Bronchial epithelial cell (primary cell): ENCODE measurements at places on chromosomes 3 and 15.

DNA sequence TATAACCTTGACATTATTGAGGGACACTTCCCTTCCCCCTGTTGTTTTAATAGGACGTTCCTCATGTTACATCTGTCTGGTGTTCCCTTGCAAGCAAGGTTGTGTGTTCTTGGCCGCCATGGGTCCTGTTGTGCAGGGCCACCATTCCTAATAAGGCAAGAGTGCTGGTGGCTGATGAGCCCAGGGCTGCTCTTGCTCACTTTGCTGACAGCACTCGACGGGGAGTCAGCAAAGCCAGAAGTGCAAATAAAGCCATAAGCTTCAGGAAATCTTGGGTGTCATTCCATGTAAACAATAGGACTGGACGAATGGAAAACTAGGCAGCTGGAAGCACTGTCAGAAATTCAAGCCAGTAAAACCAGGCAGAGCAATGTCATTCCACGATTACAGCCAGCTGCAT, 75.8 kb downstream of the SQOR start:
- DNase-seq, result no peak

- DNase-seq, result peak; percentile 50
Observed at GRCh38 chr3:101813817-101814440, 34.9 kb downstream of the NXPE3 start.

DNA sequence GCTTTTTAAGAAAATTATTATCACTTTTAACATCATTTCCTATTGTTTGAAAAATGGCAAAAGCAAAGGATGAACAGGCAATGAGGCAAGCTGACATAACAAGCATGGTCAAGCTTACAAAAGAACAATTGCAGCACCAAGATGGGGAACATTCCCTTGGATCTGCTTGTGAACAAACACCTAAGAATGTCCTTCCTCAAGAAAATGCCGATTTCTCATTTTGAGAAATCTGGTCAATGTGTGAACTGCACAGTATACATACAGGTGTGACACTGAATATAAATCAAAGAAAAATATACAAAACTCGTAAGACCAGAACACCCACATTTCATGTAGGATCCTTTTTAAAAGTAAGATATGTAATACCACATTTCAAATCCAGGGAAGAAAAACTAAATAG, 58.9 kb downstream of the LRRFIP2 start:
- DNase-seq, result peak; percentile 67

DNA sequence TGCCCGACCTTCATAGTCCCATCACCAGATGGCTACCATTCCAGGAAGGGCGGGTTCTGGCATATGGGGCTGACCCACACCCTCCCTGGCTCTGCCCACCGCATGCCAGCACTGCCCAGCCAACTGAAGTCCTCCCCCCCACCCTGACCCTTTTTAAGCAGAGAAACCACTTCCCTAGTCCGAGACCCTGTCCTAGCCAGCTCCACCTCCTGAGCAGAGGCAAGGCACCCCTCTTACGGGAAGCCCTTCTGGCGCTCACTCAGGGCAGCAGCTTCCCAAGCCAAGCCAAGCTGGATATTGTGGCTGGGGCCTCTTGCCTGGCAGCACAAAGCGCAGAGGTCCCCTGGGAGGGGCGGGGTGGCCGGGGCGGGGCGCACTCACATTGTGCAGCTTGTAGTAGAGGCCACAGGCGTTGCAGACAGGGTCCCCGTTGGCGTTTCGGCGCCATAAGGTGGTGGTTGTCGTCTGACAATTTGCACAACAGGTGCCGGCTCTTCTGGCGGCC, 11.5 kb downstream of the GATA2 start:
- DNase-seq, result no peak

GRCh38 chr3:34675383-34676120, 877.1 kb downstream of the PDCD6IP start:
- DNase-seq, result peak; percentile 33

- DNase-seq, result peak; percentile 79
Observed at GRCh38 chr15:78065284-78065872, 12.1 kb downstream of the TBC1D2B start.

GRCh38 chr15:71627604-71628003, 182.8 kb upstream of the NR2E3 start:
- DNase-seq, result no peak

- no peak for DNase-seq
Observed at GRCh38 chr3:15391007-15391406, 36.3 kb downstream of the METTL6 start.

- DNase-seq, result no peak
Observed at GRCh38 chr15:59876140-59876539, 128.0 kb upstream of the FOXB1 start.

DNA sequence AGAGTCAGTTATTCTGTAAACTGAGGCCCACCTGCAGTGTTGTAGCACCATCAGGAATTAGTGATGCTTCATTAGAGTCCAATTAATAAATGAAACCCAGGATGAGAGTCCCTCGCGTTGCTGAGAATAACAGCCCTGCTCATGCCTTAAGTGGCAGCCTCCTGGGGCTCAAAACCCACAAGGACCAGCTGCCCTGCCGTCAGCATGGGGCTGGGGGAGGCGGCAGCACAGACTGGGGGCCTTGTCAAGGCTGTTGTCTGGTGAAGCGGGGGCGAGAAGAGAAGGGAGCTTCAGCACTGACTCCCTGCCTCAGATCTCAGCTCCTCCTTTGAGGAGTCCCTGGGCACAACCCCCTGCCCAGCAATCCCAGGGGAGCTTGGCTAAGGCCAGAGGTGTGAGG, 21.0 kb downstream of the CCDC33 start:
- no peak for DNase-seq

GRCh38 chr3:89586256-89586655, 478.8 kb downstream of the EPHA3 start:
- DNase-seq, result no peak

DNA sequence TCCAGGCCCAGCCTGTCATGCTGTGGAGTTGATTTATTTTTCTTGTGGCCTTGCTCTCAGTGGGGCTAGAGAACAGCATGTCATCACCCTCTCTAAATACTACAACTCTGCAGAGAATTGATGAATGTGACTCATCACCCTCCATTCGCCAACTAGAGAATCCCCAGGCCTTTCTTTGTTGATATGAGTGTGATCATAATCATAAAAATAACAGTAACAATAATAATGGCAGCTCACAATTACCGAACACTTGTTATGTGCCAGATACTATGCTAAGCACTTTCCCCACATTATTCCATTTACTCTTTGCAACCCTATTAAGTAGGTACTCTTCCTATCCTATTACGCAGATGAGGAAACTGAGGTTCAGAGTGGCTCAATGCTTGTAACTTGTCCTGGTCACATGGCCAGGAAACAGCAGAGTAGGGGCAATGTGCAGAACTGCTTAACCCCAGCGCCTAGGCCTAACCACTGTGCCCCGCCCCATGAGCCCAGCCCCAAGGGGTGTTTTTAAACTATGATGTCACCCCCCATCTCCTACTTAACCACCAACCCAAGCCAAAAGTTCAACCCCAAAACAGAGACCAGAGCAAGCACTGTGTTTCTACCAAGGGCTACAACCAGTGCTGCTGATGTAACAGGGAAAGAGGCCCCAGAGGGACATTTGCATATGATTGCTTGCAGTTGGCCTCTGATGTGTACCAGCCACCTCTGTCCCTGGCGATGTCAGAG, 104.5 kb downstream of the ADCY5 start:
- no peak for DNase-seq

DNA sequence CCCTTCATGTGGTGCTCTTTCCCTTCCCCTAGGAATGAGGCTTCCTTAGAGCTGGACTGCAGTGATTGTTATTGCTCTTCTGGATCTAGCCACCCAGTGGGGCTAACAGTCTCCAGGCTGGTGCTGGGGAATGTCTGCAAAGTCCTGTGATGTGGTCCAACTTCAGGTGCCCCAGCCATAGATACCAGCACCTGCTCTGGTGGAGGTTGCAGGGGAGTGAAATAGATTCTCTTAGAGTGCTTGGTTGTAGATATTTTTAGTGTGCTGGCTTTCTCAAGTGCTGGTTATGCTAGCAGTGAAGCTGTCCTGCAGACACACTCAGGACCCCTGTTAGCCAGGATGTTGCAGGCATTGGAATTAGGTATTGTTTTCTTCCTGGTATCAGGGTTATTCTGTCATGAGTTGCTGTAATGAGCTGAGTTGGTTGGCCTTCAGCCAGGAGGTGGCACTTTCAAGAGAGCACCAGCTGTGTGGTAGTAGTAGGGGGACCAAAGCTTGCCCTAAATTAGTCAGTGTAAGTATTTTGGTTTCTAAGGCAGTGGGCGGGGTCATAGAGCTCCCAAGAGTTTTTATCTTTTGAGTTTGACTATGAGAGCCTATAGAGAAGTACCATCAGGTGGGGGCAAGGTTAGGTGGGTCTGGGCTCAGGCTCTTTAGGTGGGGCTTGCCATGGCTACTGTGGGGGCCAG, 317.5 kb upstream of the SGO1 start:
- DNase-seq, result no peak

DNA sequence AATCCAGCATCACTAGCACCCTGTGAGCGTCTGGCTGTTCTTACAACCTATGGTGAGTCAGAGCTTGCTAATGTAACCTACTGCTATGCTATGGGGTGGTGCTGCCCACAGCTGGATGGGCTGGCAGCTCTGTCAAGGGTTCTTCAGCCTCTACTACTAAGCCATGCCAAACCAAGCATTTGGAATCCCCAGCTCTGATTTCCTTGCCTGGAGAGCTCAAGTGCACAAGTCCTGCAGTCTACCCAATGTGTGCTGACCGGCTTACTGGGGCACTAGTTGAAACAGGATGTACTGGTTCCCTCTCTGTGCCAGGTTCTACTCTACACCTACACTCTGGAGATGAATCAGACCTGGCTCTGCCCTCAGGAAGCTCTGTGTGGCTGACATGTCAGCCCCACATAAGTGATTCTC, 4.2 kb downstream of the TEX264 start:
- DNase-seq, result peak; percentile 90

GRCh38 chr15:99137111-99137546, 32.2 kb downstream of the SYNM start:
- no peak for DNase-seq

DNA sequence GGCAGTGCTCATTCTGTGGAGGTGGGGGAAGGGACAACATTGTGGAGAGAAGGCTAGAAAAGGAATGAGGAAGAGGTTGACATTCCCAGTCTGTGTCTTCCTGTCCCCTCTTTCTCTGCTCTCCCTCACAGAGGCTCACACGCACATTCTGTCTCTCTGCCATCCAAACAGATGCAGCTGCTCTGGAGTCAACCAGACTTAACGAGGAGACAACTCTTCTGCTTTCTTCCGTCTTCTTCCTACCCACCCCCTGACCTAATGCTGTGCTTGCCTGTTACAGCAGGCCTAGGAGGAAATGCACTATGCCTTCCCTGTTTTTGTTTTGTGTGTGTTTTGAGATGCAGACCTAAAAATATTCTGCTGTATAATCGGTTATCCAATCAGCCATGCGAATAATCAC, 121.9 kb downstream of the CACNA1D start:
- no peak for DNase-seq

DNA sequence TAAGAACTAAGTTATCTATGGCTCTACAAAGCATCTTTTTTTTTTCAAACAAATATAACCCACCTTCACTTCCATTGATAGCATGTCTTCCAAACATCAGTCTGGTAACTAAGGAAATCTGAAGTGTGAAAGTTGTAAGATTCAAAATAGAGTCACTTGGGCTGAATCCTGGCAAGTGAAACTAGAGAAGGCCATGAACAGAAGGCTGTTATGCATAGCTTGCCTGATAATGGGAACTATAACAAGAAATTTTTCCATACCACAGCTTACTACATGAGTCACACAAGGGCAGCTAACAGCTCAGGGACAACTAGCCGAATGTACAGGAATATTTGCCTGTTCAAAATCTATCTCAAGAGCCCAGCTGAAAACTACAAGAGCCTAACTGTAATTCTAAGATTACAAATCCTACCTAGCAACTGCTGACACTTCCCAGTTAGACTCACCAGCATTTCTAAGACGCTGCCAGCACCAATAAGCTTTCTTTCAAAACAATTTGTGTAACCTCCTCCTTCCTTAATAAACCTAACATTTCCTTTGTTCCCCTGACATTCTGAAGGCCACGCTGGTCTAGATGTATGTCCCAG, 1066.5 kb downstream of the PLOD2 start:
- DNase-seq, result peak; percentile 67

- no peak for DNase-seq
Observed at GRCh38 chr15:92616621-92617548, 38.7 kb downstream of the FAM174B start.

DNA sequence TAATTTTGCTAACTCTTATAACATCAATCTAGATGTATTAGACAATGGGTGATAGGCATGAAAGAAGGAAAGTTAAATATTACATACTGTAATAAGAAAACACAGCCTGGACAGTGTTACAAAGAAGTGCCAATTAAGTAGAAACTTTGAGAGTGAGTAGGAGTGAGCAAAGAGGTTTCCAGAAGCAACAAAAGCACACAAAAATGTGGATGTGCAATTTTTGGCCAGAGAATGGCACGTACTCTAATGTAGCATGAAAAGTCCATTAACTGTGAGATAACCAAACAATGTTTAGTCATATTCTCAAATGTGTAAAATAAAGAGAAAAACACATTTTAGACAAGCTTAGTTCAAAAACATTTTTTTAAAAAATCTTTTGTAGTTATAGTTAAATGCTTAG, 567.3 kb downstream of the ROBO1 start:
- no peak for DNase-seq

- DNase-seq, result peak; percentile 71
Observed at GRCh38 chr3:57977818-57978235, 30.4 kb upstream of the FLNB start.

DNA sequence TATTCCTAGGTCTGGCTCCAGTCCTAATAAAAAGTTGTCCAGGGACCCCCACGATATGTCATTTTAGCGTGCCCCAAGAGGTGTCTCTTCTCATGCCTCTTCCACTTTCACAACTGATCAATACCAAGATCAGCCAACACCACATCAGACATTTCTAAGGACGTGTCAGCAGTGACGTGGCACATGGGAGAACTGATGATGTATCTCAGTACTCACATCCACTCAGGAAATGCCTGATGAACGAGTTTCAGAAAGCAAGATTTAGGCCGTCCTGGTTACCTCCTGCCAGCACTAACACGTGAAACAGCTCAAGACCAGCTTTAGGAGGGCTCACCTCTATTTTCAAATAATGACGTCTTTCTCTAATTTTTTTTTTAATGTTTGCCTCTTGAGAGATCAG, 19.6 kb downstream of the VGLL4 start:
- peak; percentile 78 for DNase-seq

GRCh38 chr15:73983211-73983727, 8.8 kb downstream of the STOML1 start:
- peak; percentile 84 for DNase-seq

GRCh38 chr15:81032818-81033217, 32.1 kb downstream of the TLNRD1 start:
- no peak for DNase-seq

DNA sequence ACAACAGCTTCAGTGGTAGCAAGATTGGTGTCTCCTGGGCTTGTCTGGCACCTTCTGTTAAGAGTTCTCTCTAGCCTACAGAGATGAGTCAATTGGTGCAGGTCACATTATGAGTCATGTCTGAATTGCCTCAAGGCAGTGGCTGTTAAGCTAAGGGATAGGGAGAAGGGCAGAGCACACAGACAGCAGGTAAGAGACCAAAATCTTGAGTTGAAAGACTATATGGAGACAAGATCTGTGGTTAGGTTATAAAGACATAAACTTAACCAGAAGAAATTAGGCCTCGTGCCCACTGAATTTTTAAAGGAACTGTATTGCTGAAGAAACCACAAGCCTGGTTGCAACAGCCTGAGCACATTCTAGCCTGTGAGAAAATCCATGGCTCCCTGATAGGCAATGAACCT, 19.2 kb upstream of the KPNA1 start:
- peak; percentile 98 for DNase-seq
